ENCODE measurements at places on chromosomes 13 and 19.
A peak's percentile ranks its signal among the peaks of the same experiment; 100 is the strongest.

DNA sequence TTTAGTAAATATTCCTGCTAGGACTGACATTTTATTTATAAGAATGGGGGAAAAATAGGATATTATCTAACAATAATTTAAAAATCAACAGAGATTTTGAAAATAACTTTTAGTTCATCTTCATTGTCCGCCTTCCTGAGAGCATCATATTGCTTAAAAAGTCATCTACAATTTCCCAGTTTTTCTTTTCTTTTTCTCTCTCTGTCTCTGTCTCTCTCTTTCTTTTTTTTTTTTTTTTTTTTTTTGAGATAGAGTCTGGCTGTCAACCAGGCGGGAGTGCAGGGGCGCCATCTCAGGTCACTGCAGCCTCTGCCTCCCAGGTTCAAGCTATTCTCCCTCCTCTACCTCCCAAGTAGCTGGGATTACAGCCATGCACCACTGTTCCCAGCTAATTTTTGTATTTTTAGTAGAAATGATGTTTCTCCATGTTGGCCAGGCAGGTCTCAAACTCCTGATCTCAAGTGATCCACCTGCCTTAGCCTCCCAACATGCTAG is 276.3 kb downstream of the DACH1 start:
- DNase-seq: no peak

DNA sequence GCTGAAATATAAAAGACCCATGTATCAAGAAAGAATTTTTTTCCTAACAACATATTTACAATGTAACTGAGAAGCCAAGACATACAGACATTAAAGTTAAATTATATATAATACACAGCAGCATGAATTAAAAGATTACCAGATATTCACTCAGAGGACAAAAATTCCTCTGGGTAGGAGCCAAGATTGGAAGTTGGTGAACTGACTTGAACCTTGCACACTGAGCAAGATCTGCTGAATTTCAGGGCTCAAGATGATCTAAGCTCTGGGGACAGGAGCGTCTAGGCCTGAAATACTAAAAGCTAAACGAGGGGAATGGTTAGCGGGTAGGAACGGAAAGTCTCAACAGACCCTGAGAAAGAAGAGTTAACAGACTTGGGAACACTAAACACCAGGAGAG is 8.5 kb downstream of the FOXO1 start:
- no peak for DNase-seq

DNA sequence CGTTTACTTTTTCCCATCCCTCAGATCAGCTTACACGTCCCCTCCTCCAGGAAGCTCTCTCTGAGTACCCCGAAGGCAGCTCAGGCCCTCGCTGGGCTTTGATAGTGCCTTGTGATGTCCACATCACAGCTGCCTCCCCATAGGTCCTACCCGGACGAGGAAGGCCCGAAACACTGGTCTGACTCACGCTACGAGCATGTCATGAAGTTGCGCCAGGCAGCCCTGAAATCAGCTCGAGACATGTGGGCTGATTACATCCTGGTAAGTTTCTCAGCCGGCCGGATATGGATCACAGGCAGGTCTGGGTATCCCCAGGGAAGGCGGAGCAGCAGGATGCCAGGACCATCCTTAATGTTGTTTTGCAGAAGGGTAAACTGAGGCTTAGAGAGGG is 4.8 kb downstream of the COLGALT1 start:
- no peak for DNase-seq

- DNase-seq: no peak
Measured at GRCh38 chr13:50585674-50586413, 257.6 kb downstream of the DLEU7 start.

DNA sequence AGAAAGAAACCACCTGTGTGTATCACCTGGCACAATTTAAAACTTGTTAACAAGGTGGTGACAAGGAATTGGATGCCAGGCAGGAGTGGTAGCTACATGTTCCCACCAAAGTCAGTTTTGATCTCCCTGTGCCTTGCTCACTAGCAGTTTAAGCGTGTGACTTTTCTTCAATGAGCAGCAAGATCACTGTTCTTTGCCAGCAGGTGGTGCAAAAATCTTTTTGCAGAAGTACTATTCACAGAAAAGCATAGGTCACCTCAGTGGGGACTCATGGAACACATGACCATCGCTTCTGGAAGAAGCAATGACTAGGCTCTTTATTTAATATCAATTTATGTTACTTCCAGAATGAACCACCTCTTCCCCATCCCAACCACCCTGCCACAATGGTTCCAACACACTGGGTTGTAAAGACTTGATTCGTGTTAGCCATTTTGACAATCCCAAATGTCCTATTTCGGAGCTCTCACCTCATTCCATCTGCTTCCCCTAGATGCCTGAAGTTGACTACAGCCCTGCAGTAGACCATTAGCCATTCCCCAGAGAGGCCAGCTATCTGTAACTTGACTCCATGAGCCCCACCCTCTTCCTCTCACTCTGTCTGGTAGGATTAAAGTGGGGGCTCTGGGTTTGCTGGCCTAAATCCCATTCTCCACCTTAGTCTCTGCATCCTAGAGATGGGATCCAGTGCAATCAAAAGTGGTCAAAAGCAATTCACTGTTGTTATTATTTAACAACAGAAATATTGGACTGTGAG is 59.1 kb upstream of the TNFRSF19 start:
- no peak for DNase-seq

DNA sequence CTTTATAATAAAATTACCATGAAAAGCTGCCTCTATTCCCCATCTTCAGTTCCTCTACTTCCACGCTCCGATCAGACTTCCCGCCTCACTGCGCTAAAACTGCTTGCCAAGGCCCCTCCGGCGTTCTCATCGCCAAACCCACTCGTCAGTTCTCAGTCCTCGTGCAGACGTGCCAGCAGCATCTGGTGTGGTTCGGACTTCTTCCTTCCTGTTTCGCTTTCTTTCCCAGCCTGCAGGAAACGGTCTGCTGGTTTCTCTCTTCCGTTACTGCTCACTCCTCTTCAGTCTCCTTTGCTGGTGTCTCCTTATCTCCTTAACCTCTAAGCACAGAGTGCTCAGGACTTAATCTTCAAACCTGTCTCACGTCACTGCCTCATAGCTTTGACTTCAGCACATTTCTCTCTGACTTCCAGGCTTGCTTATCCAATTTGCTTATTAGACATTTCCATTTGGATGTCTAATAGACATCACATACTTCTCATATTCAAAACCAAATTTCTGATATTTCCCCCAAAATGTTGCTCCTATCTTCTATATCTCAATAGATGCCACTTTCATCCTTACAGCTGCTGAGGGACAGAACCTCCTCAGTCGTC is 40.3 kb downstream of the RCBTB2 start:
- peak; percentile 6 for DNase-seq

DNA sequence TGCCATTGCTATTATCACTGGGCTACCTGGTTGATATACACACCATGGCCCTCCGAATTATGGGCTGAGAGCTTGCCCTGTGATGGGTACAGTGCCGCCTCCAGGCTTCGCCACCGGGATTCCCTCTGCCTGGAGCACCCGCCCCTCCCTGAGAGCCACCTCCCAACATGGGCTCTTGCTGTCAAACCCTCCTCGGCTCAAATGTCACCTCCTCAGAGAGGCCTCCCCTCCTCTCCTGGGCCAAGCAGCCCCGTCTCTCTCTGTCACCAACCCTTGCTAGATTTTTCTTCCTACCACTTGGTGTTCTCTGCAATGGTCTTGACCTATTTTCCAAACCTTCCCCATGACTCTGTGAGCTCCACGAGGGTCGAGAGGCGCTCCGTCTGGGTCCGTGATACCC is 12.2 kb upstream of the TLE2 start:
- DNase-seq: no peak

- DNase-seq: no peak
Measured at GRCh38 chr13:36986462-36987240, 12.5 kb downstream of the ALG5 start.

GRCh38 chr19:28401739-28402424 is 811.1 kb downstream of the UQCRFS1 start:
- no peak for DNase-seq

DNA sequence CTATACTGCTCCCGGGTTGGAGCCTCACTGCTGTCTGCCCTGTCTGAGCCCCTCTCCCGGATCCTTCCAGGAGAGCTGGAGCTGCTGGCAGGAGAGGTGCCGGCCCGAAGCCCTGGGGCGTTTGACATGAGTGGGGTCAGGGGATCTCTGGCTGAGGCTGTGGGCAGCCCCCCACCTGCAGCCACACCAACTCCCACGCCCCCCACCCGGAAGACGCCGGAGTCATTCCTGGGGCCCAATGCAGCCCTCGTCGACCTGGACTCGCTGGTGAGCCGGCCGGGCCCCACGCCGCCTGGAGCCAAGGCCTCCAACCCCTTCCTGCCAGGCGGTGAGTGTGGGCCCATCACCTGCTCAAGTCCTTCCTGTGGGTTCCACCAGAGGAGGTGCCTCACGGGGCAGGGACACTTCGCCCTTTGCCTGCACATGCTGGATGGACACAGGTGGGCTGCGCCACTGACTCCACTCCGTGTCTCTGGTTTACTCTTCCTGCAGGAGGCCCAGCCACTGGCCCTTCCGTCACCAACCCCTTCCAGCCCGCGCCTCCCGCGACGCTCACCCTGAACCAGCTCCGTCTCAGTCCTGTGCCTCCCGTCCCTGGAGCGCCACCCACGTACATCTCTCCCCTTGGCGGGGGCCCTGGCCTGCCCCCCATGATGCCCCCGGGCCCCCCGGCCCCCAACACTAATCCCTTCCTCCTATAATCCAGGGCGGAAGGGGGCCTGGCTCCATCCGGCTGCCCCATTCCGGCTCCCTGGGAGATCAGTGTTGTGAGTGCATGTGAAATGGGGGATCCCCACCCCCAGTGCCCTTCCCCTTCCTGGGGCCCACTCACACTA is 19.8 kb downstream of the EPN1 start:
- DNase-seq: no peak

GRCh38 chr19:56069642-56070041 is 51.5 kb downstream of the ZNF787 start:
- DNase-seq: no peak

GRCh38 chr19:42794765-42795164 is 29.3 kb upstream of the PSG8 start:
- DNase-seq: no peak

DNA sequence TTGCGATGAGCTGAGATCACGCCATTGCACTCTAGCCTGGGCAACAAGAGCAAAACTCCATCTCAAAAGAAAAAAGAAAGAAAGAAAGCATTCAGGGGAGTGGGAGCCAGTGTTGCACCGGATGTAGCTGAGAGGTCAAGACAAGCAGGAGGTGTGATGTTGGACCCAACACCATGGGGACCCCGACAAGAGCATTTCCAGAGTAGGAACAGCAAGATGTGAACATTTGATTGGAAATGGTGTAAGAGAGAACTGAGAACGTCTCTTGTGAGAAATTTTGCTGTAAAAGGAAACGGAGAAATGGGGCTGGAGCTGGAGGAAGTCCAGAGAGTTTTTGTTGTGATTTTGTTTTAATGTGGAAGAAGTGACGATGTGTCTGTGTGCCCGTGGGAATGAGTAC is 15.8 kb upstream of the DPF1 start:
- no peak for DNase-seq

GRCh38 chr13:26589226-26589625 is 31.7 kb downstream of the WASF3 start:
- no peak for DNase-seq

DNA sequence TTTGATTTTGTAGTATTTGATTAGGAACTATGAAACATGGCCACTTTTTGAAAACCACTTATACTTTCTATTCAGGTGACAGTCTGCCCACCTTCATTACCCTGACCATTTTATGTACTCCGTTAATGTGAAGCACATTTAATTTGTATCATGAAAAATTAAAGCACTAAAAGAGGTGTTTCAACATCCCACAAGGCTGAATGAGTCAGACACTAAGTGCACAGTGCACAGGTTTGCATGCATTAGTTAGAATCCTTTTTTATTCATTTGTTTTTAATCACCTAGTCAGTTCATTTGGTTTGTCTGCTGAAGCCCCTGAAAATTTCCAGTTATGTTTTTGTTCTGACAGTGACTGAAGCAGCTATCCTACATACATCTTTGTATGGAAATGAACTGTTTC is 271.0 kb downstream of the SLITRK5 start:
- DNase-seq: no peak

DNA sequence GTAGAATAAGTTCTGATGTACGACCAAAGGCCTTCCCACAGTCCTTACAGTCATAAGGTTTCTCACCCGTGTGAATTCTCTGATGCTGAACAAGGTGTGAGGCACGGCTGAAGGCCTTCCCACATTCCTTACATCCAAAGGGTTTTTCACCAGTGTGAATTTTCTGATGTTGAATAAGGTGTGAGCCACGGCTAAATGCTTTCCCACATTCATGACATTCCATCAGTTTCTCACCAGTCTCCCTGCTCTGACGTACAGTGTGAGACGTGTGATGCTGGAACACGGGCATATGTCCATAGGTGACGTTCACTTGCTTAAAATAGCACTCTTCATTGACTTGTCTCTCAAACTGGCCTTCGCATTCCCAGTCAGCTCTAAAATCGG is 31.0 kb upstream of the COX7A1 start:
- DNase-seq: no peak

GRCh38 chr13:97407540-97407939 is 26.4 kb upstream of the RAP2A start:
- DNase-seq: no peak

DNA sequence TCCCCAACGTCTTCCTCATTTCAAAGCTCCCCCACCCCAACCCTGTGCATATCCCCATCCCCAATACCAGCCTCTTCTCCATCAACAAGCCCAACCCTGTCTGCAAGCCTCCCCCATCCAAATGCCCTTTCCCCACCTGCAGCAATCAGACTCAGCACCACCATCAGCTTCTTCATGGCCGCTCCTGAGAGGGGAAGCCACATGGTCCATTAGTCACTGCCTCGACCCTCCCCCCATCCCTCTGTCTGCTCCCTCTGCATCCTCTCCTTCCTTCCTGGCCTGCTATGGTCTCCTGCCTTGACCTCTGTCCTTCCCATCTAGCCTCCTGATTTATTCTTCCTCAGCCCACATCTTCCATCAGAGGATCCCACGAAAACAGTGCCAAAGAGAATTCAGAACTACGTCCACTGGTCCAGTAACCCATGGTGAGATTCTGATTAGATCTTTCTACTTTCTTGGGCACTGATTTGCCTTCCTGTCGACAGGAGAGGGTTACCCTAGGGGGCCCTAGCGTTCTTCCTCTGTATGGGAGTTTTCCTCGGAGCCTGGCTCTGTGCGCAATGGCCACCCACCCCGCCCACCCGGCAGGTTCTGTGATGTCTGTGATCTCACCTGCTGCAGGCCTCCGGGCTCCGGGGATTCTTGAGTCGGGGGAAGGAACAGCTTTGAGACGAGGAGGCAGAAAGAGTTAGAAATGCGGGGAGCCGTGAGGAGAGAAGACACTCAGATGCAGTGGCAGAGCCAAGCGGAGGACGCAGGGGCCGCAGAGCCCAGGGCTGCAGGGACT is 1.3 kb downstream of the KLK6 start:
- DNase-seq: no peak

- no peak for DNase-seq
Measured at GRCh38 chr19:47230054-47230920, 712 bp downstream of the BBC3 start.

Data from NCI-H2029 treated with DMSO at 0.1 percent for 48 hours (cell line).